Stimulated activated CD8-positive, alpha-beta memory T cell treated with anti-CD3 and anti-CD28 coated beads, Interleukin-7, amount 100 ng/mL, for 1 hour (primary cell): ENCODE measurements at places on chromosomes 7 and 10.

DNA sequence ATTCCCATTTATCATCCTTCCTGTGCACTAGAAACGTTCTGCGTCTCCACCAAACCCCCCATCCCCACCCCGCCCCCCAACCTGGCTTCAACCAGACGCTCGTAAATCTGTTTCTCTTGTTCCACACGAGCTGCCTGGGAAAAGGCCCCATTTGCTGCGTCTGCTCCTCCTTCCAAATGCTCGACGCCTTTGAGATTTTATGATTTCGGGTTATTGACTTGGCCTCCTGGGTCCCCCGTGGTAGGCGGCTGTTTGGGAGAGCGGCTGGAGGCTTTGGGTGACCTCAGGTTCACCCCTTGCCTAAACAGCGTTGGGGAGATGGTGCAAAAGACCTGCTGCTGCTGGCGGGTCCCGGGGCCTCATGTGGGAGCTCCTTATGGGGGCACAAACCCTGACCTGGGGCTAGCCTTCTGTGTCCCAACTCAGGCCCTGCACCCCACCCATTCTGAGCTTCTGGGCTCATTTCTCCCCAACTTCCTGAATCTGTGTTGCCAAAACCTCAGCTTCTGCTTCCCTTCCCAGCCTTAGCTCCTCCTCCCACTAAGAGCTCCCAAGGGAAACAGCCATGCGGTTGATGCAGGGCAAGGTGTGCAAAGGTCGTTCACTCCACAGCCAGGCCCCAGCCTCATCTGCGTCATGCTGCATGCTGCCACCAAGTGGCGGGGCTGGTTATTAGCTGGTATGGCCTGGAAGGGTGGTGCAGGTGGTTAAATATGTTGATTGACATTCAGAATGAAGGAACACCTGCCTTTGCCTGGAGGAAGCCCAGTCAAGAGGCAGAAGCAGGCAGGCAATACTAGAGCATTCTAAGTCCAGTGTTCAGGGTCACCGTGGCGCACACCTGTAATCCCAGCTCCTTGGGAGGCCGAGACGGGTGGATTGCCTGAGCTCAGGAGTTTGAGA, 49.1 kb upstream of the ELN start:
- DNase-seq = no peak

DNA sequence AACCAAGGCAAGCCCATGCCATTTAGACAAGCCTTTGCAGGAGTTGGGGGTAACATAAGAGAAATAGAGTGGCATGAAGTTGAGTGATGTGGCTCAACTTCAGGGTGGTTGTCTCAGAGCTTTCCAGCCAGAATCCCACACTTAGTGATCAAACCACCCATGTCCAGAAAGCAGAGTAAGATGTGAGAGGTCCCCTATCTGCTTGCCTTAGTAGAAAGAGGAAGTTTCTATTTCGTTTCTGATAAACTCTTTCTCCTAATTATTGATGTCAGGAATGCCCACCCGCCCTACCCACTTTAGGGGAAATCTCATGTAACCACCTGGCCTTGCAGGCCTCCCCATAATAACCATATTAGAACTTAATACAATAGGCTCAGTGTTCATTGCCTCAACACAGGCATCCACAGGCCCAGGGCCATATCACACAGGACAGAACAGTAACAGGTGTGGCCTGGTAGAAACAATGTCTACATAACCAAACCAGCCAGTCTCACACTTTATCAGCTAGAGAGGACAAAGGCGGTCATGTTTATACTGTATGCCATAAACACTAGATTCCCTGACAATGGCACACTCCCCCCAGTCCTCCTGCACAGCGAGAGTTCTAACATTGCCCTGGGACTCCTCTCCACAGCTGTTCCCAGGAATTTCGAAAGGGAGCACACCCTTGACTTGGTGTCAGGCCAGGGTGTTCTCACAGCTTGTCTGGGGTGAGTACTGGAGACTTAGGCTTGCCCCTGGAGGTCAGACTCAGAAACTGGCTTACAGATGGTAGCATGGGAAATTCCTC, 364.4 kb downstream of the CXCL12 start:
- no peak for DNase-seq

DNA sequence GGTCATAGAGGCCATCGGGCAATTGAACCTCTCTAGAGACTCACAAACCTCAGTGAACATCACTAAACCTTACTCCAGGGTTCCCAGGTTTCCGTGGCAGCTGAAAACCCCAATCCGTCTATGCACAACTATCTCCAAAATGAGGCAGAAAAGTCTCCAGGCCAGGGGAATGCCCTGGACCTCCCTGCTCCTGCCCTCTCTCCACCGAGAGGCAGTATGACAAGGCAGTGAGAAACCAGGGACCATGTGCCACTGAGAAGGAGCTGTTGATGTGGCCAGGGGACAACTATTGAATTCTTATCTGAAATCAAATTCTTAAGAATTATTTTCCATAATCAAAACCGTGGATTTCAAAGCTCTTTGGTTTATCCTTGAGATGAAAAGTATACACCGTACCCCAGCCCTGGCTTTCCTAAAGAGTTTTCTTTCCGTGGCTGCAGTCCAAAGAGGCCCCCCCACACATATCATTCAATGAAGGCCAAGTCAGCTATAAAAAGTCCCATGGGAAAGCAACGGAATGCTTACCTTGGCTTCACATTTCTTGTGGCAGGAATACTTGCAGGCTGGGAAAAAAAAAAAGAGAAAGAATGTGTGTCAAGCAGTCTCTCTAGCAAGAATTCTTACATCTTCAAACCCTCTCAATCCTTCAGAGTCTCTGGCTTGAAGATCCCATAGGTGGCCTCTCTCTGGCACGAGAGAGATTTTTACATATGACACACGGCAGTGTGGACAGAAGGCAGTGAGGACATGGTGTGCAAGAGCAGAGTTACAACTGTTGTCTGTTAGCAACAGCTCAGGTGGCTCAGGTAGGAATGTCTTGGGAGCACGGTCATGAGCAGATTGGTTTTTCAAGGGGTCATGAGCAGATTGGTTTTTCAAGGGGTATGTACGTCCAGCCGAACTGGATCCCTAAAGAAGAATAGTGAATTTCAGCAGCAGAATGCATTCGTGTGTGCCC, 75.2 kb downstream of the TNS3 start:
- DNase-seq = no peak

GRCh38 chr10:87661861-87662785, 2.4 kb downstream of the PAPSS2 start:
- DNase-seq = no peak

- no peak for DNase-seq
Measured at GRCh38 chr7:11584406-11585031, 247.5 kb downstream of the THSD7A start.

GRCh38 chr10:99345350-99345749, 16.2 kb downstream of the CNNM1 start:
- no peak for DNase-seq

DNA sequence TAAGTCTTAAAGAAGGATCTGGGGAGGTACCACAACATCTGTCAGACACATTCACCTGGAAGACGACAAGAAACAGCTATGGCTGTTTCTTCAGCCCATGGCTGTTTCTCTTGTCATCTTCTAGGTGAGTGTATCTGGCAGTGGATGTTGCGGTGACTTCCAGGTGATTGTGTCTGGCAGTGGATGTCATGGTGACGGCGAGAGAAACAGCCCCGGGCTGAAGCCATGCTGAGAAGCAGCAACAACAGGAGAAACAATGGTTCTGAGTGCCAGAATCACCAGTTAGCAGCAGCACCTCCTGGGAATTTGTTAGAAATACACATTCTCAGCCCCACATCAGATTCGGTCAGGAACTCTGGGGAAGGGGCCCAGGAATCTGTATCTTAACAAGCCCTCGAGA, 68.6 kb upstream of the SYPL1 start:
- DNase-seq = no peak

DNA sequence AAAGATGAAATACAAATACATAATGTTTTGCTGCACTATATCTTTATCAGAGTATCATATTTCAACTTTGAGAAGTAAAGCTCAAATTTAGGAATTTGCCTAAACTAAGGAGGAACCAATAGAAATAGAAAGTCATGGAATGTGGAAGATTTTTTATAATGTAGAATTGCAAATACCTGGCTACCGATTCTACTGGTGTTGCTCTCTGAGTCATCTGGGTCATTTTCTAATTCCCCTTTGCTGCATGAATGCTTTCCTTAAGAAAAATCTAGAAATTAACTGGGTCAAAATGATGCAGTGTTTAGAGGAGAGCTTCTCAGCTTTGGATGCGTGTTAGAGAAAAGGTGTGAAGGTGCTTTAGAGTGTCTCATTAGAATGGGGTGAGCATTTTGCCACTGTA, 568.9 kb upstream of the ANKRD30A start:
- no peak for DNase-seq

DNA sequence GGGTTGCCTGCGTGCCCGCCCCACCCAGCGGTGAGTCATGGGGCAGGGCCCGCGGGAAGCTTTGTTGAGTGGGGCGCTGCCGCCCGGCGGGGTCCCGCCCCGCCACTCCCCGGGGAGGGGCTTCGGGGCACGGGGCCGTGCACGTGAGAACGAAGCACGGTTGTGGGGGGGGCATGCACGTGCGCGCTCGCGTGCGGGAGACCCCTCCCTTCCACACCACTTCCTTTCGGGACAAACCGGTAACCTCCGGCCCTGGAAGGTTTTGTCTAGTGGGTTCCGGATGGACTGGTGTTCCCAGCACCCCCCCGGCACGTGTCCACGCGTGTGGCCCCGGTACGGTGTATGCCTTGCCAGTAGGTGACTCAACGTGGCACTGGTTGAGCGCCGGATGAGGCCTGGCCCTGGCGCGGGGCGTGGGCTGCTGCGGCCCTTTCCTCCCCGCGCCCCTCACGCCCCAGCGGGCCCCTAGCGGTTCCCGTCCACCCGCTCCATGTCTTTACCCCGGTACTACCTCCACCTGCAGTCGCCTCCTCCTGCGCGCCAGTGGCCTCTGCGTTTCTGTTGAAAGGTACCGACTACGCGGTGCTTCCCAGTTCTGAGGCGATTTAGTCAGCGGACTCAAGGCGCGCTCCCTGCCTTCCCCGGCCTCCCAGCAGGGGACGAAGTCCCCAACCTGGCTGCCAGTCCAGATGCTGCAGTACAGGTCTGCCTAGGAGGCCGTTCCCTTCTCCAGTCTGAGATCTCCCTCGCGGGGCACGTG, 3.1 kb downstream of the ADIRF start:
- peak; percentile 79 for DNase-seq

- no peak for DNase-seq
Measured at GRCh38 chr10:4109469-4109868, 324.5 kb upstream of the KLF6 start.

- DNase-seq = no peak
Measured at GRCh38 chr10:94156453-94156852, 162.7 kb downstream of the PLCE1 start.

DNA sequence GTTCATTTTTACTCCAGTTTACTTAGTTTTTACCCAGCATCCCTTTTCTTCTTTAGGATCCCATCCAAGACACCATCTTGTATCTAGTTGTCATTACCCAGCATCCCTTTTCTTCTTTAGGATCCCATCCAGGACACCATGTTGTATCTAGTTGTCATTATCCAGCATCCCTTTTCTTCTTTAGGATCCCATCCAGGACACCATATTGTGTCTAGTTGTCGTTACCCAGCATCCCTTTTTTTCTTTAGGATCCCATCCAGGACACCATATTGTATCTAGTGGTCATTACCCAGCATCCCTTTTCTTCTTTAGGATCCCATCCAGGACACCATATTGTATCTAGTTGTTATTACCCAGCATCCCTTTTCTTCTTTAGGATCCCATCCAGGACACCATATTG, 63.4 kb upstream of the GJD4 start:
- DNase-seq = no peak

GRCh38 chr7:55108401-55108800, 89.6 kb downstream of the EGFR start:
- no peak for DNase-seq

DNA sequence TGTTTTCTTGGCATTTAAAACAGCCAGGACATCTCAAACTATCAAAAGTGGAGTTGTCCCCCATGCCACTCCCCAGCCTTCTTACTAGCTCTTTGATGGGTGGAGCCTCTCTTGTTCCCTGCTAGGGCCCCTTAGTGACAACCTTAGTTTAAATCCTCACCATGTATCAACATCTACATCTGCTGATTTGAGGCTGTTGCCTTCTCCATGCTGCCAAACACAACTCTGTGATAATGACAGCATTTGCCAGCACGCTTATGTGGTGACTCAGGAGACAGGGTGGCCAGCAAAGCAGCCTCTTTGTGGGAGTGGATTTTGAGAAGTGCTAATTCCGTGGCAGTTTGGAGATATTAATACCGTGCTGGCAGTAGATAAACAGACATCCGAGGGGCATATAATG, 145.4 kb downstream of the LRRC4 start:
- DNase-seq = no peak

DNA sequence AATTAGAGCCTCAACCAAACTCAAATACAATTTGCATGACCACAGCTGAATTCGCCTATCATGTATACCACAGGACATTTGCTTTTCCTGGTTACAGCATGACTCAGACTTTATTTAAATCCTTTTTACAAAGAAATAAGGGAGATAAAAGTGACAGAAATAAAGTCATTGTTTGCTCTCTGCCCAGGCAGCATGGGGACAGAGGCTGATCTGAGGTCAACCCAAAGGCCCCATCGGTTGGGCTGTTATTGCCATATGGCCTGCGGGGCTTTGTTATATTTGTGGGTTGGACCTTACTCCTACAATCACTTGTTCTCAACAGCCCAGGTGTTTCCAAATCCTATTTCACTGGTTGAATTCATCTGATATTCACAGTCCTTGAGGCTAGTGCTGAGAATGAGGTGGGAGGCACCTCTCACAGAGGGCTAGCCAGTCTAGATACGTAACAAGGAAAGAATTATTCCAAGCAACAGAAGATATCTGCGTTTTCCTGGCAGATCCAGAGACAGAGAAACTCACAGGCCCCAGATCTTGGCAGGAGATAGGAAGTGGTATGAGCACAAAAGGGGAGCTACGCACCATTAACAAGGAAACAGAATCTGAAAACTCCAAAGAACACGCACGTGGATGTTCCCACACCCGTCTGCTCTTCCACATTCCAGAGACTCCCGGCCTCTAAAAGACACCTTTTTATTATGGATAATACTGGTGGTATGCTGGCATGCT, 117.3 kb downstream of the HIPK2 start:
- DNase-seq = no peak

DNA sequence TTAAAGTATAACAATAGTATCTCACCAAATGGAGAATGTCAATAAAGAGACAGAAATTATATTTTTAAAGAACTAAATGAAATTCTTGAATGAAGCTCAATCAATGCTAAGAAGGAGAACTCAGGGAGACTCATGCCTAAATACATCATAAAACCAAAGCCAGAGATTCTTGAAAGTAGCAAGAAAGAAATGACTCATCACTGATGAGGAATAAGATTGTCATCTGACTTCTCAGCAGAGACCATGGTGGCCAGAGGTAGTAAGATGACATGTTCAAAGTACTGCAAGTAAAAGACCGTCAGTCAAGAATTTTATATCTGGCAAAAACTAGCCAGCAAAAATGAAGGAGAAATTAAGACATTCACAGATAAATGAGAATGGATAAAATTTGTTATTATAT, 399.0 kb downstream of the GRID1 start:
- DNase-seq = no peak

- no peak for DNase-seq
Measured at GRCh38 chr7:90607196-90607595, 11.1 kb downstream of the CDK14 start.

GRCh38 chr7:124443762-124444161, 321.8 kb downstream of the GPR37 start:
- no peak for DNase-seq

- DNase-seq = no peak
Measured at GRCh38 chr7:137160236-137160635, 183.3 kb downstream of the PTN start.
